ENCODE measurements at places on chromosomes 2 and 18.

DNA sequence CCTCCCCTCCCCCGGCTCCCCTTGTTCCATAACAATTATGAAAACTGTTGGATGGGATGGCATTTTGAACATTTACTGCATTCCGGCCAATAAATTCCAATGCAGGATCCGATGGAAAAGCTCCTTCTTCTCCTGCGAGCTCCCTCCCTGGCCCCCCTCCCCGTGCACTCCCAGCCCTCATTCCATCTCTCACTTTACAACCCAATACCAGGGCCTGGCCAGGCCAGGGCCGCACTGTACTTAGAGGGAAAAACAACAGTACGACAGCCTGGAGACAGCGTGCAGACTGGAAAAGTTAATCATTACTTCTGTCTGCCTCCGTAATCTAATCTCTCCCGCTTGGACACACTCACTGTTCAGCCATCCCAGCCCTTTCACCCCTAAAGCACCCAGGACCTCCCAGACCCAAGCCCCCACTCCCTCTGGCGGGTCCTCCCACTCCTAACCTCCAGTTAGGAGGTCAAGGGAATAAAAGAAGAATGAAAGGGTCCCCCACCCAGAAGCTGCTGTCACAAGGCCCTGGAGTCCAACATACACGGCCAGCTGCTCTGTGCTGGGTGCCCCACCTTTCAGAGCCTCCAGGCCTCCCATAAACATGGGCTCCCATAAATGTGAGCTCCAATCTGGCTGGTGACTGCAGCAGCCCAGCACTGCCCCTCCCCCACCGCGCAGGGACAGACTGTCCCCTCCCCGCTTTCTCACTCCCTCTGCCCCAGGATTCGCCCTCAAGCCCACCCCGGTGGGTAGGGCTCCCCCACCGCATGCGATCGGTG is 20.6 kb downstream of the SMAD7 start:
- DNase-seq = peak; percentile 58

- no peak for DNase-seq
Measured at GRCh38 chr18:36264283-36264682, 33.2 kb upstream of the FHOD3 start.

GRCh38 chr2:145638675-145639074 is 1118.8 kb upstream of the ZEB2 start:
- no peak for DNase-seq

GRCh38 chr2:43136011-43136799 is 90.2 kb downstream of the ZFP36L2 start:
- peak; percentile 7 for DNase-seq

DNA sequence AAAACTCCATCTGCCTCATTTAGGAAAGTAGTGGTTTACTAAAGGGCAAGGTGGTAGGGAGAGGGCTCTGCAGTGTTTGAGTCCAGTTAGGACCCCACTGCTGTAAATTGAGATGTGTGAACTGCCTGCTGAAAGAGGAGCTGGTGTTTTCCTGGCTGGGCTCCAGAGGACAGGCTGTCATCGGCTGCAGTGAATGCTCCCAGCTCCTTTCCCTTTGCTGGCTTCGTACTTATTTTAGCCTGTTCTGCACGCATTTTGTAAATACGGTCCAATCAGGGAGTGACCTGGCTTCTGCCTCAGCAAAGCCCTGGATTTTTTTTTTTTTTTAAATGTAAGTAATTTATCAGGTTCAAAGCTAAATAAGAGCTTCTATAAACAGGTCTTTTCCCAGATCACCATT is 37.5 kb downstream of the SLC4A3 start:
- no peak for DNase-seq

- DNase-seq = no peak
Measured at GRCh38 chr2:130891966-130892365, 55.3 kb downstream of the ARHGEF4 start.
